Astrocyte of the hippocampus (primary cell): ENCODE measurements at places on chromosomes 2 and 18.

DNA sequence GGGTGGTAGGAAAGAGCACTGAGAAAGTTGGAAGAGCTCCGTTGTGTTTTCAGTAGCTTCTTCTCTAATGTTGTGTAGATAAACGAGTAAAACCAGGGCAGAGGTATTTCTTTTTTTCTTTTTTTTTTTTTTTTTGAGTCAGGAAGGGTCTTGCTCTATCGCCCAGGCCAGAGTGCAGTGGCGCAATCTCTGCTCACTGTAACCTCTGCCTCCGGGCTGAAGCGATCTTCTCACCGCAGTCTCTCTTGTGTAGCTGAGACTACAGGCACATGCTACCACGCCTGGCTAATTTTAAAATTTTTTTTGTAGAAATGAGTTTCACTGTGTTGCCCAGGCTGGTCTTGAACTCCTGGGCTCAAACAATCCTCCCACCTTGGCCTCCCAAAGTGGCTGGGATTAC lies 6.6 kb downstream of the GRHL1 start:
- no peak for DNase-seq

DNA sequence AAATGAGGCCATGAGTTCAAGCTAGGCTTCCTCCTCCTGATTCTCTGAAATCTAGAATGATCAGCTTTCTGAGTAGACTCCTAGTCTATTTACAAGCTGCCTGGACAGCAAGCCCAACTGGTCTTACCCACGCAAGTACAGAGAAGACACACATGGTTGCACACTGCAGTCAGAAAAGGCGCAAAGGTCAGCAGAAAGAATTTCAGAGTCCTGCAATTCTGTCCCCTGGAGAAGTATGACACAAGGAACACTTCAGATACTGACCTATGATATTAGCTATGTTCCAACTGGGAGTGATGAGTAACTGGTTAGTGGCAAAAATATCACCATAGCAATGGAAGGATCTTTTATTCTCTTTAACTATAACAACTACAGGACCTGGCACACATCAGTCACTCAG lies 336.1 kb upstream of the PKDCC start:
- no peak for DNase-seq

DNA sequence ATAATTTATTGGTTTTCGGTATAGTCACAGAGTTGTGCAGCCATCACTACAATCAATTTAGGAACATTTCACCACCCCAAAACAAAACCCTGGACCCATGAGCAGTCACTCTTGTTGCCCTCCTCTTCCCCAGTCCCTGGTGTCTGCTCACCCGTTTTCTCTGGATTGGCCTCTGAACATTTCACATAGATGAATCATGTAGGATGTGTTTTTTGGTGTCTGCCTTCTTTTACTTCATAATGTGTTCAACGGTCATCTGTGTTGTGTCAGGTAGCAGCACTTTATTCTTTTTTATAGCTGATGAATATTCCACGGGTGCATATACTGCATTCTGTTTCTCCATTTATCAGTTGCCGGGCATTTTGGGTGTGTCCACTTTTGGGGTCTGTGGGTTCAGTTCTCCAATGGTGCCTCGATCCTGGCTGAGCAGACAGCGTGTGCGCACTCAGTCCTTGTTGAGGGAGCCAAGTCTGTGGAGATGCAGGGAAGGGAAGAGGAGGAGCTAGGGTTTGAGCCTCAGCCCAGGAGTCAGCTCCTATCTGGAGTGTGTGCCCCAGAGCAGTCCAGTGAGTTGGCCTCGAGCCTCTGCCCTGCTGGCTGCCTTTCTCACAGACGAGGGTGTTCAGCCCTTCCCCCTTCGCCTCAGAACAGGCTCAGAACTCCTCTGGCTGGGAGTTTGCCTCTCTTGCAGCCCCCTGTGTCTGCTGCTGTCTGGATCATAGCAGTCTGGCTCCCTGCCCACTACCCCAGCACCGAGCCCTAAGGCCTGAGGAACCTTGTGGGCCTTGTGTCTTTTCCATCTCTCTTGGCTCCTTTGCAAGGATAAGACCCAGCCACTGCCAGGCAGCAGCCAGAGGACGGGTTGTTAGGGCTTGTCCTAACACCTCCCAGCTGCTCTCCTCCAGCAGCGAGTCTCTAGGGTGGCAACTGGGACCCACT lies 18.0 kb downstream of the C2orf74 start:
- peak; percentile 70 for DNase-seq

DNA sequence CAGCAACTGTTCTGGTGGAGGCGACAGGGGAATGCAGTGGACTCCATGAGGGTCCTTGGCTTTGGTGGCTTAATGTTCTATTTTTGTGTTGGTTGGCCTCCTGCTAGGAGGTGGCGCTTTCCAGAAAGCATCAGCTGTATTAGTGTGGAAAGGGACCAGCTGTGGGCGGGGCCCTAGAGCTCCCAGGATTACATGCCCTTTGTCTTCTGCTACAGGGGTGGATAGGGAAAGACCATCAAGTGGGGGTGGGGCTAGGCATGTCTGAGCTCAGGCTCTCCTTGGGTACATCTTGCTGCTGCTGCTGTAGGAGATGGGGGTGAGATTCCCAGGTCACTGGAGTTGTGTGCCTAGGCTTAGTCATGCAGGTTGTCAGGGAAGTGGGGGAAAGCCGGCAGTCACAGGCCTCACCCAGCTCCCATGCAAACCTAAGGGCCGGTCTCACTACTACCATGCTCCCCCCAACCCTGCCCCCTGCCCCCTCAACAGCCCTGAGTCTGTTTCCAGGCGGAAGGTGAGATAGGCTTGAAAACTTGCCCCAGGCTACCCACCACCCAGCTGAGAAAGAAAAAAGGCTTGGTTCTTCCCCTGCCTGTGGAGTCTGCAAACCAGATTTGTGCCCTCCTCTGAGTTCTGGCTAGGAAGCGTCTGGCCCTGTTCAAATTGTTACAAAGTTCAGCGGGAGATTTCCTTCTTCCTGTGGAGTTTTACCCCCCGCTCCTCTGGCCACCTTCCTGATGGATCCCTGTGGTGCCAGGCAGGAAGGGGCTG lies 141.3 kb upstream of the LYPD1 start:
- no peak for DNase-seq

- peak; percentile 39 for DNase-seq
These were observed 69.1 kb downstream of the IRS1 start for GRCh38 chr2:226730481-226730880.

DNA sequence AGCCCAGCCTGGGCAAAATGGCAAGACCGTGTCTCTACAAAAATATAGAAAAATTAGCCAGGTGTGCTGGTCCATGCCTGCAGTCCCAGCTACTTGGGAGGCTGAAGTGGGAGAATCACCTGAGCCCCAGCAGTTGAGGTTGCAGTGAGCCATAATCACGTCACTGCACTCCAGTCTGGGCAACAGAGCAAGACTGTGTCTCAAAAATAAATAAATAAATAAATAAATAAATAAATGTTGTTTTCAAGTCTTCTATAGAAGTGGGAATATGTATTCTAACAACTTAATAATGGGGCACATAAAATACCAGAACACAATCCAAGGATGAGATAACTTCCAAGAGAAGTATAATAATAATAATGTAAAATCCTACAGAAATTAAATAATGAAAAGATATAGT lies 23.9 kb downstream of the ATAD2B start:
- no peak for DNase-seq

- DNase-seq: peak; percentile 85
These were observed 114.3 kb downstream of the MGAT5 start for GRCh38 chr2:134368009-134368817.

GRCh38 chr18:23450022-23450421 lies 3.1 kb upstream of the RIOK3 start:
- DNase-seq: no peak

DNA sequence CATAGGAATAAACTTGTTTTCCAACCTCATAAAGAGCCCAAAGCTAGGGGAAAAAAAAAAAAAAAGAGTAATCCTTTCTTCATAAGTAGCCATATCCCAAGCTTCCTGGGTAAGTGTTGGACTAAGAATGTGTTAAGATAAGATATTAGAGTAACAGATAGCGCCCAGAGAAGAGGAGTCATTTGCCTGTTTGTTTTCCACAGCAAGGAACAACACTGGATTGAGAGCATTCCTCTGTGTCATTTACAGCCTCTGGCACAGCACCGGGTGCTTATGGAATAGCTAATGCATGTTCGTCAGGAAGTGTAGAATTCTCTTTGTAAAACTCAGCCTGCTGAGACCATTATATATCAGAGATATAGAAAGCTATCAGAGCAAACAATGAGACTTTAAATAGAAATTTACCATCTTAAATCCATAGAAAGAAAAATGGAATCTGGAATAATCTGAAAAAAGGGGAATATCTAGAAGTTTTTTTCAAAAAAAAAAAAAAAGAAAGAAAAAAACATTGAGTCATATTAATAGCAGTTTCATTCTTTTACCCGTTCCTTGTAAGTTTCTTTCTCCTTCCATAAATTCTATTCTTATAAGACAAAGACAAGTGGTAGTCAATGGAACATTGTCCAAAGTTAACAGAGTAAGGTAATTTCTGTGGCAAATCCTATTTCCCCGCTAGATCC lies 37.6 kb downstream of the LRP2 start:
- no peak for DNase-seq
